Adrenal gland (tissue), 19 donors: ENCODE measurements at places on chromosomes 6 and 20. TPM values are rescaled to one million over a fixed set of nuclear protein-coding genes. Genes with fewer than 3 reads are reported as not detected.

DNA sequence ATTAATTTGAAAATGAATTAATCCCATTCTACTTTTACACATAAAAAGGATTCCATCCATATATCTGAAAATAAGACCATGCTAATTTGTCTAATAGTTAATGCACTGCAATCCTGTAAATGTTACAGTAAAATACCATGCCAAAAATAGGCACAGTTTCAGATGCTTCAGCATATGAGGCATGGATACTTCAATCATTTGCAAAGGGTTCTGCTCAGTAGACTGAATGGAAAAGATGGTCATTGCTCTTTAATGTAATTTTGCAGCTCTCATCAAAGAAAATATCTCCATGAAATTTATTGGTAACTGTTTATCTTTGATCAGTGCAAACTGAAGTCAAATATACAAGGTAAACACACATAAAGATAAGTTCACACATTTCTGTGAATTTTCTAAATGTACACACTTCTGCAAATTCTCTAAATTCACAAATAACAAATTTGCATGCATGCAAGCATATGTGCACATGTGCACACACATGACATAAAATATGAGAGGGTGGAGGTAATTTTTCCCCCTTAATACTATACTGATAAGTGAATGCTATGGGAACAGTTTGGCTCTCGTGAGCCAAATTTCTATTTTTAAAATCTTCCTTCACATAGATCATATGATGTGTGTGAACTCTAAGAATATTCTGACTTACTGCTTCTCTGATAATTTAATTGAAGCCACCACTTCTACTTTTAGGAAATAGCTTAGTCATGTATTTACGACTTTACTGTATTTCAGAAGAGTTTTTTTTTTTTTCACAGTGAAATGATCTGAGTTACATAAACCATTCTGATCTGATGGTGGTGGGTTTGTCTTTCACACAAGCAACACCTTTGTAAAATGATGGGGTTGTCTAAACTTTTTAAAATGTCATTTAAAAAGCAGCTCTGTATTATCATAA is 996.8 kb upstream of the CITED2 start:
- DNase-seq = no peak

DNA sequence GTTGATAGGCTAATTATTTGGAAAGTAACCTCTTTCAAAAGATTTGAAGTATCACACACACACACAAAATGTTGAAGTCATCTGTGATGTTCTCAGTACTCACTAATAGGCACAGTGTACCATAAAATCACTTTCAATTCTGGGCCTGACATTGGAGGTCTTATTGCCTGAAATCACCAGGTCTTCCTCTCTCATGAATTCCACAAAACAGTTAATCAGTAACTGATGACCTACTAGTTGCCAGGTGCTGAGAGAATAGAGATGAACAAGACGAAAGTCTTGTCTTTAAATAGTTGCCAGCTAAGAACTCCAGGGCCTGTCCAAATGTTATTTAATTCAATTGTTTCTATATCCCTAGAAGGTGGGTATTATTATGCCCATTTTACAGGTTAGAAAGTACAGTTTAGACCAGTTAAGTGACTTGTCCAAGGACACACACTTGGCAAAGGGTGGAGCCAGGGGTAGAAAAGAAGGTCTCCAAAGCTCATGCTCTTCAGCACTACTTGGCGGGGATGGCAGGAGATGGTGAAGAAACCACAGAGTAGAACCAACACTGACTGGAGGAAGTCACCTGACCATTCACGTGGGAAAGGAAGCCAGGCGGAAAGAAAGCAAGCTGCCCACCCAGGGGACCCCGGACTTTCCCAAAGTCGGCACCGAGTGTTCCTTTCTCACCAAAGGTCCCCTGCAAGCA is 116.4 kb downstream of the KIF6 start:
- DNase-seq = no peak

DNA sequence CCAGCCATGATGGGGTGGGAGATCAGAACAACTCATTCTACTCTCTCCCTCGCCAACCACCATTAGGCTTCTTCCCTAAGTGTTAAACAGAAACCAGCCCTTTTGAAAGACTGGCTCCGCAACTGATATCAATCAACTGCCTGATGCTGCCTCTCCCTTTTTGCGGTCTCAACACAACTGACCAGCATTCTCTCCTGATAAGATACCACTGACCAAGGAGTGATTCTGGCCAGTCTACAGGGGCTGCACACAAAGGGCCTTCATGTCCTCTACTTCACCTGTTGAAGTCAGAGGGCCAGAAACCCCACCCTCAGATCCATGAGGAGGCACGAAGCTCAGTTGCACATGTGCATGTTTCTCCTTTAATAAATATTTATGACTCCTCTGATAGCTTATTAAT is 145.1 kb downstream of the CD24 start:
- DNase-seq = no peak

- DNase-seq = peak; percentile 55
Measured at GRCh38 chr6:158706369-158706982, 56.6 kb downstream of the SYTL3 start.

GRCh38 chr6:168049706-168050224 is 29.2 kb downstream of the FRMD1 start:
- no peak for DNase-seq

DNA sequence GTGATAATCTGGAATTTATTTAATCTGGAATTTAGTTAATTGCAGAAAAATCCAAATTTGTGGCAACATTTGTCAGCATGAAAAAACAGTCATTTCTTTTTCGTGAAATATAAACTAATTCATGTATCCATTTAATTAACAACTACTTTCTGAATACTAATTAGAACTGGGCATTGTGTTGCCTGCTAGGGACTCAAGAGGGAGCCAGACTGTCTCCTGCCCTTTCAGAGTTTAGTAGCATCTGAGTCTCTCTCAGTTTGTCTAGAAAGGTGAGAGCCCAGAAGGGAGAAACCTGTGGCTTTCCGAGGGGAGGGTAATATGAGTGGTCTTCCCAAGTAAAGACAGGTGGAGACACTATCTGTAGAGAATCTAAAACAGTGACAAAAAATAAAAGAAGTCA is 210.9 kb upstream of the HDDC2 start:
- no peak for DNase-seq

- no peak for DNase-seq
Measured at GRCh38 chr6:1363729-1364572, 25.4 kb upstream of the FOXF2 start.

DNA sequence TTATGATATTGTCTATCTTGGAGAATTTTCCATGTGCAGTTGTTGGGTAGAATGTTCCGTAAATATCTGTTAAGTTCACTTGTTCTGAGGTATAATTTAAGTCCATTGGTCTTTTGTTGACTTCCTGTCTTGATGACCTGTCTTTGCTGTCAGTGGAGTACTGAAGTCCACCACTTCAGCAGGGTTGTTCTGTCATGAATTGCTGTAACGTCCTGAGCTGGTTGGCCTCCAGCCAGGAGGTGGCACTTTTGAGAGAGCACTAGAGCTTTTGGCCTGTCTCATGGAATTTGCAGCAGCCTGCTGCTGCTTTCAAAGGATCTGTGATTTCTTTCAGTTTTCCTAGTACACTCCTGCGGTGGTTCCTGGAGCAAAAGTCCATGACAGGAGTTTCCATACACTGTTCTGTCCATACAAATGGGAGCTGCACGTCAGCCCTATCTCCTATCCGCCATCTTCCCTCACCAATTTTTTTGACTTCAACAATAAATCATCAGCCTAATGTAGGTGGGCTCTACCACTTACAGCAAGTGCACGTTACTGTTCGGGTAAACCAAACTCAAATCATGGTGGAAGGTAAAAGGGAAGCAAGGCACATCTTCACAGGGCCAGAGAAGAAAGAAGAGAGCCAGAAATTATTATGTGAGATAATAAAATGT is 46.9 kb upstream of the TRERF1 start:
- no peak for DNase-seq

DNA sequence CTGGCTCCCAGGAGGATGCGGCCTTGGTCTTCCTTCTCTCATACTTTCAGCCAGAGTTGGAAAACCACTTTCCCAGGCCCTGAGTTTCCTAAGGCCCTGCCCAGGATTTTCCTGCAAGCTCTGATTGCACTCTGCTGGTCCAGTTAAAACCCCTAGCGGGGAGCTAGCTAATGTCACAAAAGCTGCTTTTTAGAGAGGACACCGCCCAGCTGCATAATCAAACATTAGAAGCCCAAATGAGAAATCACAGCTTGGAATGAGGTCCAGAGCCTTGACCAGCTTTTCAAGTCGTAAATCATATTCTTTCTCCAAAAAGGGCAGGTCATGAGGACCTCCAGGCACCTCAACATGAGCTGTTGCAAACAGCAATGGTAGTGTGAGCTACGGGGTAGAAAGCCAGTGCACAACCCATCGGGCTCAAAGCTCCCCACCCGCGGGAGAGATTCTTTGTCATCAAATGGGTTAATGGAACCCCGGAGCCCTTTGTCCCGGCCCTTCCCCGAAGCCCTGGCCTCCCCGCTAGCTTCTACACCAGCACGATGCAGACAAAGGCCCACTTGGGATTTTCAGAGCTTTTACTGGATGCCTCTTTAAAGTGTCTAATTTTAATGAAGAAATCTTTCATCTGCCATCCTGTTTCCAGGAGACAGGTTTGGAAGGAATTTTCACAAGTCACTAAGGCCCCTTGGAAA is 134.0 kb downstream of the SCML4 start:
- DNase-seq = no peak

GRCh38 chr6:37083243-37084138 is 78.0 kb downstream of the FGD2 start:
- peak; percentile 93 for DNase-seq

- DNase-seq = no peak
Measured at GRCh38 chr20:60132162-60132826, 174.1 kb downstream of the CDH26 start.

GRCh38 chr20:45322952-45323383 is 14.9 kb upstream of the MATN4 start:
- peak; percentile 67 for DNase-seq

HLA-DQB2 gene
- total RNA-seq = 0.17 TPM

SLC17A3 gene
- 0.97 TPM for total RNA-seq

DNAH8 gene
- not detected for total RNA-seq
